ENCODE measurements at places on chromosomes 5 and 9.

DNA sequence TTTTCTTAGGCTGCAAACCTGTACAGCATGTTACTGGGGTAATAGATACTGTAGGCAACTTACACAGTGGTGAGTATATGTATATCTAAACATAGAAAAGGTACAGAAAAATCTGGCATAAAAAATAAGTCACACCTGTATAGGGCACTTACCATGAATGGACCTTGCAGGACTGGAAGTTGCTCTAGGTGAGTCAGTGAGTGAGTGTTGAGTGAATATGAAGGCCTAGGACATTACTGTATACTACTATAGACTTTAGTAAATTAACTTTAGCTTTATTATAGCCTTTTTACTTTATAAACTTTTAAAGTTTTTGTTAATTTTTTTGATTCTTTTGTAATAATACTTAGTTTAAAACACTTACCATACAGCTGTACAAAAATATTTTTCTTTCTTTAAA lies 51.3 kb downstream of the DENND4C start:
- peak; percentile 66 for DNase-seq

DNA sequence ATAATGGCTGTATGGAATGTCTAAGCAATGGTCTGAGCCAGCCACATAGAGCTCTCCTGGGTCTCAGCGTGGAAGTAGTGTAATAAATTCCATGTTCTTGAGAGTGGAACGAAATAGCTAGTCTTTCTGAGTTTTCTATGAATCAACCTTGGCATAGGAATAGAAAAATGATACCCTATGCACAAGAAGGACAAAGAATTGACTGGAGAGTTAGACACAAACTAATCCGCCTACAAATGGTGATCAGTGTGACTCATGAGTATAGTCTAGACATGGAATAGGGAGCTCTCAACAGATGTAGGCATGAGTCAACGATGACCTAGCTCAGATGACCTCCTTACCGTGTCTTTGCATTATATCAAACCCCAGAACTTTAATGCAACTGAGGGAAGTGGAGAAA lies 256.8 kb upstream of the GRIN3A start:
- peak; percentile 66 for DNase-seq

DNA sequence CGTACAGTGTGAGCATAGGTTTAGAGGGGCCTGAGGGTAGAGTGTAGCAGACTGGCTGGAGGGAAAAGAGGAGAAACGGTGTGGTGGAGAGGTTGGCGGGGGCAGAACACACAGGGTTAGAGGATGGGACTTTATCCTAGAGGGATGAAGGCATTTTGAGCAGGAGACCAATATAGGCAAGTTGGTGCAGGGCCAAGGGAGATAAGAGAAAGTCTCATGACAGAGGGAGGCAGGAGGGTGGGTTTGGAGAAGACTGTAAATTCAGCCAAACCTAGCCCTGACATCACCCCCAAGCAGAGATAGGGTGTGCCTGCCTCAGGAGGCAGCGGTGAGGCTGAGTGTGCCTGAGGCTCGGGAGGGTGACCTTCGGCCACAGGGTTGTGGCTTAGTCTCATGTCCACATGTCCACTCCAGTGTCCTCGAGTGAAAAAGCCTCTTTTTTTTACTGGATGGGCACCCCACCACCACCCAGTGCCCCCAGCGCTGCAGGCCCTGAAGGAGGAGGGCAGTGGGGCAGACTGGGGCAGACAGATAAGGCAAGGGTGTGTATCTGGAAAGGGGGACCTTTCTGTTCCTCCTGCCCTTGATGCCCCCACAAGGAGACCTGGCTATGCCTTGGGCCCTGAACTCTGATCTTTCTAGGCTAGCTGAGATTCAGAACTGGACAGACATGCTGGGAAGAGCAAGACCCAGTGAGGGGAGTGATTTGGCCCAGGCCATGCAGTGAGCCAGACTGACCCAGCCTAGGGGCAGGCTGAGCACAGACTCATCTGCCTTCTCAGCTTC lies 108.7 kb downstream of the RGS3 start:
- no peak for DNase-seq

DNA sequence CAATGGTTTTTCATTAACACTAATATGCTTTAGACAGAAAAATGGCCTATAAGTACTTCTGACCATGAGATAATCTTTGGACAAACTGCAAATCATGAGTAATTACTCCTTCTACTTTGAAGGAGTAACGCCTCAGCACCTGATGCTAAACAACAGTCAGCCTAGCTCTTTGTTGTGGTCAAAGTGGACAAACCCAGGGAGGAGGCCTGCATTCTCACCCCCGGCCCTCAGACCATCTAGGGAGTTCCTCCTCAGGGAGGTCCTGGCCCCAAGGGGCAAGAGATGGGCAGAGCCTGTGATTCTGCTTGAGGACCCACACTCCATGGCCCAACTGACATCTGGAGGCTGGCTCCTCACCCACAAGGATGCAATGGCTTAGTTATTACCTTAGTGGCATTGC lies 48.2 kb upstream of the ANGPTL2 start:
- no peak for DNase-seq

DNA sequence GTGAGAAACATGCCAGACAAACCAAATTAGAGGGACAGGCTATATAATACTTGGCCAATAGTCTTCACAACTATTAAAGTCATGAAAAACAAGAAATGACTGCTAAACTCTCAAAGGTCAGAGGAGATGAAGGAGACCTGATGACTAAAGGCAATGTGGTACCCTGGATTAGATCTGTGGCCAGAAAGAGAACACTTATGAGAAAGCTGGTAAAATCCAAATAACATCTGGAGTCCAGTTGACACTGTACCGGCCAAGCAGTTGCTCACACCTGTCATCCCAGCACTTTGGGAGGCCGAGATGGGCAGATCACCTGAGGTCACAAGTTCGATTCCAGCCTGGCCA lies 24.4 kb downstream of the ATOX1 start:
- DNase-seq: no peak

GRCh38 chr9:35464141-35465025 lies 25.5 kb upstream of the RUSC2 start:
- peak; percentile 21 for DNase-seq

DNA sequence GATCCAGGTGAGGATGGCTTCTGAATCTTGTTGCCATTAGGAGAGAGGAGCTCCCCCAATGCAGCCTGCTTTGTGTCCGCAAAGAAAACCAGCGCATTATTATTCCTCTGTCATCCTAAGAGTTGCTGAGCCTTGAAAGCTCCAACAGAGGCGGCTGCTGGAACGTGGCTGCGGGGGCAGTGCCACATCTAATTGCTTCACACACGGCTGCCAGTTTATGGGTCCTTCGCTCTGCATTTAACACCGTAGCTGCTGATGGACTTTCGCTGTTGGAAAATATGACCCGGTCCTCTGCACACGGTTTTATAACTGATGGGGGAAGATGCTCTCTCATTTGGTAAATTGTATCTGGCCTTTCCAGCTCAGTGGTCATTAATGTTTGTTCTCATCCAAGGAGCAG lies 38.0 kb downstream of the ZNF622 start:
- no peak for DNase-seq

DNA sequence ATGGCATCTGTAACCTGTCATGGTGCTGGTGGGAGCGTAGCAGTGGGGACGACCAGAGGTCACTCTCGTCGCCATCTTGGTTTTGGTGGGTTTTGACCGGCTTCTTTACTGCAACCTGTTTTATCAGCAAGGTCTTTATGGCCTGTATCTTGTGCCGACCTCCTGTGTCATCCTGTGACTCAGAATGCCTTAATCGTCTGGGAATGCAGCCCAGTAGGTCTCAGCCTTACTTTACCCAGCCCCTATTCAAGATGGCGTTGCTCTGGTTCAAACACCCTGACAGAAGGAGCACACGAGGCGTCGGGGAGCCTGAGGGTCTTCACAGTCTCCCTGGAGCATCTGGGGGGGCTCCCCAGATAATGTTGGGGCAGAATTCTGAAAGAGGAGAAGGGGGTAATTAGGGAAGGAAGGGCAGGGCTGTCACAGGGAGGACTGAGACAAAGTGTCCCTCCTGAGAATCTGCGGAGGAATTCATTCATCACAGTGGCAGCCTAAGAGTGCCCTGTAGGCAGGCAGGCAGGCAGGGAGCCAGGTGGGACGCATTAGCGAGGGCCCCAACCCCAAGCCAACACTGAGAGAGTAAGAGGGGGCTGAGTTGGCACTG lies 21.3 kb upstream of the NCS1 start:
- peak; percentile 83 for DNase-seq

GRCh38 chr9:23543419-23543818 lies 282.6 kb downstream of the ELAVL2 start:
- peak; percentile 86 for DNase-seq

DNA sequence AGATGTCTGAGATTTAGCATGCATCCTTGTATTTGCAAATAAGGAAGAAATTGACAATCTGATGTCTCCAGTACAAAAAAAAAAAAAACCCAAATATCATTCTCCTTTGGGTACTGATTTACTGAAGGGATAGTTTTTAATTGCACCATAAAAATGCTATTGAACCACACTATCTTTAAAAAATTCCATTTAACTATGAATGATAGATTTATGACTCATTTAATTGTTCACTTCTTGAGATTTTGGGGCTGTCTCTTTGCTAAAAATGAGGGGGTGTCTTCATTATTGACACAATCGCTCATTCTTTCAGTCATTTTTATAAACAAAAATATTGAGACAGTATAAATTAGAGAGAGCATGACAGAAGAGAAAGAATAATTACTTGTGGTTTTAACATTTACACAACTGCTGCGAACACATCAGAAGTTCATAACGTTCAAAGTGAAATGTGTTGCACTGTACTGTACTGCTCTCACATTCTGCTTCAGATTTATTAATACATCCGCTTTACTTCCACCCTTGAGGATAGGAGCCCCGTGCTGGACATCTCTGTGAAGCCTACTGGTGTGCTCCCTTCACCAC lies 142.3 kb downstream of the MEF2C start:
- no peak for DNase-seq

- DNase-seq: peak; percentile 24
These were observed 14.7 kb upstream of the TMEM250 start for GRCh38 chr9:136133191-136133958.

- DNase-seq: no peak
These were observed 106.0 kb downstream of the FRMD3 start for GRCh38 chr9:83432104-83432627.

GRCh38 chr5:61455179-61456006 lies 123.3 kb downstream of the ZSWIM6 start:
- no peak for DNase-seq

DNA sequence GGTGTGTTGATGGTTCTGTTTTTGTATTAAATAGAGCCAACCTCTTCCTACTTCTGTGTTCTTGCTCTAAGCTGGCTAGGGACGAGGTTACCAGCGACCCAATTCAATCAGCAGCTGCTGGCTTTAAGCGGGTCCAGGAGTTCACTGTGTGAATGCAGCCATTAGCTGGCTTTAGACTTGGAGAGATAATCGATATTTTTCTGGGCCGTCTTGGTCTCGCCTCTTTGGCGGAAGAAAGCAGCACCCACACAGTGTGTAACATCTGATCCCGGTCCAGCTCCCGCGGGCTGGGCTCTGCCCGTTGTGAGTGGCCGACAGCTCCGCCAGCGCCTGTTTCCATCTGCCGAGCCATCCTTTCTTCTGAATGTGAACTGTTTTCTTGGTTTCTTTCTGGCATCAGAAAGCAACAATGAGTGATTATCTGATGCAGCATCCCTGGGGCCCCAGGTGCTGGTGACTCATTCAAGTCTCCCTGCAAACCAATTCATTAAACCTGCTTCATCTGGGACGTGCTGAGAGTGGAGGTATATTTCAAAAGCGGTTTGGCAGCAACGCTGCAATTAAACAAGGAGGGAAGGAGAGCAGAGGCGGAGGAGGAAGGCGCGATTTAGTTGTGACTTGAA lies 90.8 kb upstream of the IRX4 start:
- DNase-seq: peak; percentile 90

GRCh38 chr9:107462691-107463090 lies 26.9 kb downstream of the KLF4 start:
- no peak for DNase-seq

- peak; percentile 21 for DNase-seq
These were observed 2.0 kb downstream of the FBXL17 start for GRCh38 chr5:108379722-108380530.

DNA sequence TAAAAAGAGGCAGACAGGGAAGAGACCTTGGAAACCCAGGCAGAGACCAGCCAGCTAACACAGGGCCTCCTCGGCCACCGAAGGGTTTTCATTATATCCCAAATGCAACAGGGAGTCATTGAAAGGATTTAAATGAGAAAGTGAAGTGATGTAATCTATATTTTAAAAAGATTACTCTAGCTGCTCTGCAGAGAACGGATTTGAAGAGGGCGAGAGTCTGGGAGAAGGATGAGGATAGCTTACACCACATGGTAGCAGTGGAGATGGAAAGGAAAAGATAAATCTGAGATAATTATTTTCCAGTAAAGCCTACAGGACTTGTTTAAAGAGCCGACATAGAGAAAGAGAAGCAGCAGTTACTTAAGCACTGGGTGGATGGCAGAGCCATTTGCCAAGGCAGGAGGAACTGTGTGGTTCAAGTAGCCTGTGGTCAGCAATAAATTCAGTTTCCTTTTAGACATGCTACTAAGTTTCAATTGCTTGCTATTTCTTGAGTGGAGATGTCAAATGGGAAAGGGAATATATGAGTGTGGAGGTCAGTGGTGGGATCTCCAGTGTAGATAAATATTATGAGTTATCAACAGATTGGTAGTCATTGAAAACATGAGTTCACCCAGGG lies 9.3 kb downstream of the FBN2 start:
- no peak for DNase-seq

DNA sequence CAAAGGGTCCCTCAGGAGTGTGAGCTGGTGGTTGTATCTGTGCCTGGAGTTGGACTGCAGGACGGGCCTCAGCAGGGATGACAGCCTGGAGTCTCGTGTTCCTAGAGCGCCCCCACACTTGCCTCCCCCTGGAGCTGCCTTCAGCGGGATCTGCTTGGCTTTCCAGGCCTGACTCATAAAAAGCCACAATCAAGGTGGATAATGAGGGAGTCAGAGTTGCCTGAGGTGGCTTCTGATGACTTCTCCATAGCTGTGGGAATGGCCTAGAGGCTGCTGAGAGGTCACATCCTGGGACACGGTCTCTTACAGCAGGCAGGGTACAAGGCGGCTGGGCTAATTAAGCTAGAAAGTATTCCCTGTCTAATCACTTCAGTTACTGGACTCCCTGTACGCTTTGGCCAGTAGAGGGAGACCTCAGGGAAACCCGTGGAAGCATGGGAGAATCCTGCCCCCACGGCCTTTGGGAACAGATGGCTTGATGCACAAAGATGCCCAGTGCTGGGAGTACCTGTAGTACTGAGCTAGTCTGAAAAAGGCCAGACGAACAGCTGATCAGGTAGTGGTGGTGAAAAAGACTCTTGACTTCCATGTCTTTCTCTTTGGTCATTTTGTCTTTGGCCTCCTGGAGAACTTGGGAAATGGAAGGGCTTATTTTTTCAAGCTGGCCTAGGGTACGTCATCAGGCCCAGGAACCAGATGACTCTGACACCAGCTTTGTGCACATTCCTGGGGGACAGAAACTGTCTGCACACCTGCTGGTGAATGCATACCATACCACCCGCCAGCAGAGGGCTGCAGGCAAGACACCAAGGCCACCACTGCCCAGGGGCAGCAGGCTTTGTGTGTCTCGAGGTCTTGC lies 16.1 kb upstream of the FRRS1L start:
- peak; percentile 51 for DNase-seq

GRCh38 chr9:971901-972500 lies 4.5 kb upstream of the DMRT3 start:
- peak; percentile 11 for DNase-seq

GRCh38 chr9:37534901-37535300 lies 41.3 kb downstream of the FBXO10 start:
- DNase-seq: no peak

All from epithelial cell of esophagus (primary cell).